ENCODE measurements at places on chromosomes 2 and 18.

DNA sequence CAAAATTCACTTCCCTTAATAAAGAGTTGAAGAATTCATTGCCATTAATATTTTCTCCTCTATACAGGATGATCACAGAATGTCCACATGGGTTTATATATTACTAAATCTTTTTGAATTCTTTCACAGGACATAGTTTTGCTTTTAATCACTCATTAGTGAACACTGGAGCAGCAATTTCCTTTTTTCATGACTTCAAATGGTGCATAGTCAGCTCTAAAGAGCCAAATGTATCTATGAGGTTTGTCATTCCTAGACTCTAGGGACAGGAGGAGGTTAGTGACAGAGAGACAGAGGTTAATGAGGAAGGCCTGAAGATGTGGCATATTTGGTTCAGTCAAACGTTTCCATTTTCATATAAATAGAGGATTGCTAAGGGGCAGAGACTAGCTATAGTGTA, 111.8 kb downstream of the FSHR start:
- no peak overlapping the region for H3K27ac ChIP-seq
- H3K4me3 ChIP-seq, result no peak overlapping the region
- no peaks in the 10 kb centered on the region for H3K36me3 ChIP-seq
- no peak for DNase-seq
- H3K4me1 ChIP-seq, result no peaks in the 10 kb centered on the region

DNA sequence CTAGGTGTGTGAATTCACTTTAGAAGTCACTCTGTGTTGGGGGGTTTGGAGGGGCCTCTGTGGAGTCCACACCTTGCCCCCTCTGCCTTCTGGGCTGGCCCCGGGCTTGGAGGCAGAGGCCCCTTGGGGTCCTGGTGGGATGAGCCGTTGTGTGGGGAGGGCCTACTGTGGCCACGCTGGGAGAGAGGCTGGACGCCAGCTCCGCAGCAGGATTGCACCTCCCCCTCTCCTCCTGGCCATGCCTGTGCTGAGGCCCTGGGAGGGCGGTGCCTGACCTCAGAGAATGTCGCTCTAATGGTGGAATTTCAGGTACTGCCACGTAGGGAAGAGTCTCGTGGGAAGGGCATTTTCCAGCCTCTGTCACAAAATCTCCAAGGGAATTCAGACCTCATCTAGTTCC, 237.0 kb downstream of the ATAD2B start:
- peaks cover 14% of the 10 kb centered on the region for H3K4me1 ChIP-seq
- no peak for DNase-seq
- no peak overlapping the region for H3K4me3 ChIP-seq
- no peaks in the 10 kb centered on the region for H3K27me3 ChIP-seq
- no peaks in the 10 kb centered on the region for H3K36me3 ChIP-seq

DNA sequence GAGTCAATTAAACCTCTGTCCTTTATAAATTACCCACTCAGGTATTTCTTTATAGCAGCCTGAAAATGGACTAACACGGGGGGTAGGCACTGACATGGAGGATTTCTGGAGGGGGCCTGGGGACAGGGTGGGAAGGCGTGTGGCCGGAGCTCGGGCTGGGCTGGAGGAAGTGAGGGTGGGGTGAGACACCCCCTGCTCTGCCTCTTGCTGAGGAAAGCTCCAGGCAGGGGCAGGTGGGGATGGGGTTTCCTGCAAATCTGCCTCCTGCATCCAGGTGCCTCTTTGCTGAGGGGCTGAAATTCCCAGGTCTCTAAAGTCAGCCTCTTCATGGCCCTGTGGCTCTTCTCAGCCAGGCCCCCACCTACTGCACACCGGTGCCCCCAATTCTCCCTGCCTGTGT, 25.7 kb upstream of the OTOS start:
- no peak for DNase-seq
- no peaks in the 10 kb centered on the region for H3K36me3 ChIP-seq
- no peak overlapping the region for H3K27ac ChIP-seq
- H3K4me3 ChIP-seq, result no peak overlapping the region
- no peaks in the 10 kb centered on the region for H3K4me1 ChIP-seq

DNA sequence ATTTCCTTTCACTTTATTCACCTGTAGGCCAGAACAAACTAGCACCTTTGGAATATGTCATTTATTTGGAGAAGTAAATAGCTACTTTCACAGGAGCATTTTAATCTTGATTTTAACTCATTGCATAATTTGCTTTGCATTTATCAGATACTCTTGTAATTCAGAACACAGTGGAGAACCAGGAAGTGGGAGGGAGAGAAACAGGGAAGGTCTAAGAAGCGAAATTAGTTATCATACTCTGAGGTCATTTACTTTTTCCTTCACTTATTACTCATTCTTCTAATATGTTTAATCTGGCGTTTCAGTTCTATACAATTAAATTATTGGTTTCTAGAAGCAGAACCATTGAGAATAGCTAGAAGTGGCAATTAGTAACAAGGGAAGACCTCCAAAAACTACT, 20.7 kb downstream of the RBM44 start:
- H3K27ac ChIP-seq, result no peak overlapping the region
- H3K27me3 ChIP-seq, result peaks cover 17% of the 10 kb centered on the region
- DNase-seq, result no peak
- H3K4me3 ChIP-seq, result no peak overlapping the region
- no peaks in the 10 kb centered on the region for H3K4me1 ChIP-seq
- H3K36me3 ChIP-seq, result no peaks in the 10 kb centered on the region

- no peak for DNase-seq
- H3K4me1 ChIP-seq, result no peaks in the 10 kb centered on the region
- no peaks in the 10 kb centered on the region for H3K36me3 ChIP-seq
- H3K27ac ChIP-seq, result no peak overlapping the region
- H3K4me3 ChIP-seq, result no peak overlapping the region
- H3K27me3 ChIP-seq, result no peaks in the 10 kb centered on the region
Observed at GRCh38 chr2:239696559-239697207, 295.9 kb upstream of the HDAC4 start.

- H3K36me3 ChIP-seq, result peaks cover 7% of the 10 kb centered on the region
- no peak overlapping the region for H3K27ac ChIP-seq
- H3K4me3 ChIP-seq, result no peak overlapping the region
Observed at GRCh38 chr2:240137596-240138253, 1.6 kb upstream of the COPS9 start.

DNA sequence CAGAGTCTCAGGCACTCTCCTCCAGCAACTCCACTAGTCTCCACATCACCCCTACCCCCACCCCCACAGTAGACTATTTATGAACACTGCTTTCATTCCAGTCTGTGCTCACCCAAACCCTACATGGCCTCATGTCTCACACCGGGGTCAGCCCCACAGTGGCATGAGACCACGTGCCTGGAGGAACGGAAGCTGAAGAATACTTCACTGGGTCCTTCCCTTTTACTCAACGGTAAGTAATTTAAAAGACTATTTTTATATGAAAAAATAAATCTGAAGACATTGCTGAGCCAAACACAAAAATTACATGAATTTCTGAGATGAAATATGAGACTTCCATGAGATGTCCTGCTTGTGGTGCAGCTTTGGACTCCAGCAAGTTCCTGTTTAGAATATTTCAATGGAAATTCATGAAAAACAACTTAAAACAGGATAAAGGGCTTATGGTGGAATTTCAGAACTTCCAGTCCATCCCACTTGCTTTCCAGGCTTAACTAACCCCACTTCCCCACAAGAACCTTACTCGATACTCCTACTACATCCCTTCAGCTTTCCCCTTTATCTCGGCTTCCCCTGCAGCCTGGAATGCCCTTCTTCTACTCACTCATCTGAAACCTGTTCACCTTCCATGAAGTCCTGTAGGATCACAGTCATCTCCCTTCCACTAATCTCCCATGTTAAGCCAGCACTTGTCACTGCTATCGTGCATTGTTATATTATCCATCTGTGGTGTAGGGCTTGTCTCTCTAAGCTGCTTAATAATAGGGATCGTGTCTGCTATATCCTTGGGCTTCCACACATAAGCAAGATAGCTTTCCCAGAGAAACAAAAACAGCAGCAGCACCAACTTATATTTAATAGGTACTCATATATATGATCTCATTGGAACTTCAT, 47.9 kb downstream of the SLC14A1 start:
- H3K4me1 ChIP-seq, result peaks cover 31% of the 10 kb centered on the region
- H3K4me3 ChIP-seq, result no peak overlapping the region
- no peak overlapping the region for H3K27ac ChIP-seq
- DNase-seq, result no peak

DNA sequence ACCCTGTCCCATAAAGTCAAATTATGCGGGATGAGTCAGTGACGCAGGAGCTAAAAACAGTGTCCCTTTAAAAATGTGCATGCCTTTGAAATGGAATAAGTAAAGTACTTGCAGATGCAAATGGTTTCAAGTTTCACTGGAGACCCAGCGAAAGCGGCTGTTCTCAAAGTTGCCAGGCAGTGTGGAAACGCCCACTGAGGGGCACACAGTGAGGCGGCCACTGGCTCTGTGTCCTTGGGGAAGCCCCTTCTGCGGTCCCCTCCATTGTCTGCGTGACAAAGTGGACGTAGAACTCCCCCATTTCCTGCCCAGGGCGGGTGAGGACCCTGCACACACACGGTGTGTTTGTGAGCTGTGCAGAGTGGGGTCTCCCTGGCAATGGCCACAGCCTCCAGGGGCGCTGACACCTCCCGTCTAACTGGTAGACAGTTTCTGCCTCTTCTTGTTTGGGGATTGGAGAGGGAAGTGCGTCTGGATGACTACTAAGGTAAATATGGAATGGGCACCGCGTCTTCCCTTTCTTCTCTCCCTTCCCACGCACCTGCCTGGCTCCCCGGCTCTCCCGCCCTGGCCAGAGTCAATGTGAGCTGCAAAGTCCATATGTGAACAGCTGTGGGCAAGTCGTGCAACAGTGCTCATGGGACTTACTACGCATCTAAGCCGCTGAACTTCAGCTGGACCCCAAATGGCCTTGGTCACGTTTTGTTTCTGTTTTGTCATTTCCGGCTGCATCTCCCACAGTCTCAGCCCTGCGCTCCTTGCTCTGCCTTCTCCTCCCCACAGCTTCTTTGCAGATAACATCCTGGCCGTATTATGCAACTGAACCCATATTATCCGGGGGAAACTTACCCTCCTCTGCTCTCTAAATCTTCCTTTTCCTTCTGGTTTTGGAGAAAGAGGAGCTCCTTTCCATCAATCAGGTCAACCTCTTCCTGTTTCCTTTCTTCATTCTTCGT, 33.7 kb upstream of the ZNF516 start:
- H3K4me3 ChIP-seq, result peak overlapping the region; percentile 51
- peak; percentile 33 for DNase-seq
- no peaks in the 10 kb centered on the region for H3K36me3 ChIP-seq
- H3K27me3 ChIP-seq, result peaks cover 22% of the 10 kb centered on the region
- no peak overlapping the region for H3K27ac ChIP-seq

GRCh38 chr2:102460467-102460866, 12.6 kb upstream of the SLC9A4 start:
- peaks cover 3% of the 10 kb centered on the region for H3K36me3 ChIP-seq
- H3K4me1 ChIP-seq, result peaks cover 1% of the 10 kb centered on the region
- H3K4me3 ChIP-seq, result no peak overlapping the region
- H3K27me3 ChIP-seq, result peaks cover 31% of the 10 kb centered on the region
- H3K27ac ChIP-seq, result no peak overlapping the region

DNA sequence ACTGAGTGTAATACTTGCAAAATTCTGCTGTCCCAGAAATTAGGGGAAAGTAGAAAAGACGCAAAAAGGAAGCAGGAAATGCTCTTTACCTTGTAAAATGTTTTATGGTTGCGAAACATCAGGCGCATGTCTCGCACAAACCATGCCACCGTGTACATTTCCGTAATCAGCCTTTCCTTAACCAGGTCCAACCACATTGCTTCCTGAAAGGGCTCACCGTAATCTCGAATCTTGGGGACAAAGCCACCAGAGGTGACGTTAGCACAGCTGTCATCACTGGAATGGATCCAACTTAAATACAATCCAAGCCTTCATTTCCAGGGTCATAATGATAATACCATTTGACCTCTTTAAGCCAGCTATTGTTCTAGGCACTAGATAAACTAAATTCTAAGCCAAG, 49.3 kb downstream of the SP110 start:
- H3K27me3 ChIP-seq, result no peaks in the 10 kb centered on the region
- H3K4me1 ChIP-seq, result peaks cover 18% of the 10 kb centered on the region
- peaks cover 74% of the 10 kb centered on the region for H3K36me3 ChIP-seq

DNA sequence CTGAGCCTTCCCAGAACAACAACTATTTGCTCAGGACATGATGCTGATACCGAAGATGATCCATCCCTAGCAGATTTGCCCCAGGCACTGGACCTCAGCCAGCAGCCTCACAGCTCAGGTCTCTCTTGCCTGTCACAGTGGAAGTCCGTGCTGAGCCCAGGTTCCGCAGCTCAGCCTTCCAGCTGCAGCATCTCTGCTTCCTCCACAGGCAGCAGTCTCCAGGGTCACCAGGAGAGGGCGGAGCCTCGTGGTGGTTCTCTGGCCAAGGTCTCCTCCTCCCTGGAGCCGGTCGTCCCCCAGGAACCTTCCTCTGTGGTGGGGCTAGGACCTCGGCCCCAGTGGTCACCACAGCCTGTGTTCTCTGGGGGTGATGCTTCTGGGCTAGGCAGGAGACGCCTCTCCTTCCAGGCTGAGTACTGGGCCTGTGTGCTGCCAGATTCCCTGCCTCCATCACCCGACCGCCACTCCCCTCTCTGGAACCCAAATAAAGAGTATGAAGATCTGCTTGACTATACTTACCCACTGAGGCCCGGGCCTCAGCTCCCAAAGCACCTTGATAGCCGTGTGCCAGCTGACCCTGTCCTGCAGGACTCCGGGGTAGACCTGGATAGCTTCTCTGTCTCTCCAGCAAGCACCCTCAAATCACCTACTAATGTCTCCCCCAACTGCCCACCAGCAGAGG, 15.4 kb downstream of the CEP68 start:
- peak overlapping the region; percentile 62 for H3K27ac ChIP-seq
- peaks cover 9% of the 10 kb centered on the region for H3K36me3 ChIP-seq
- no peaks in the 10 kb centered on the region for H3K27me3 ChIP-seq
- DNase-seq, result no peak

Measured in activated CD8-positive, alpha-beta T cell treated with anti-CD3 and anti-CD28 coated beads, Interleukin-2, amount 10 ng/mL, durations not matched to agents 7 days and 5 days (primary cell).